Spinal cord (tissue), 10 donors: ENCODE measurements at places on chromosomes 1 and 21. TPM values are rescaled to one million over a fixed set of nuclear protein-coding genes. Genes with fewer than 3 reads are reported as not detected.

DNA sequence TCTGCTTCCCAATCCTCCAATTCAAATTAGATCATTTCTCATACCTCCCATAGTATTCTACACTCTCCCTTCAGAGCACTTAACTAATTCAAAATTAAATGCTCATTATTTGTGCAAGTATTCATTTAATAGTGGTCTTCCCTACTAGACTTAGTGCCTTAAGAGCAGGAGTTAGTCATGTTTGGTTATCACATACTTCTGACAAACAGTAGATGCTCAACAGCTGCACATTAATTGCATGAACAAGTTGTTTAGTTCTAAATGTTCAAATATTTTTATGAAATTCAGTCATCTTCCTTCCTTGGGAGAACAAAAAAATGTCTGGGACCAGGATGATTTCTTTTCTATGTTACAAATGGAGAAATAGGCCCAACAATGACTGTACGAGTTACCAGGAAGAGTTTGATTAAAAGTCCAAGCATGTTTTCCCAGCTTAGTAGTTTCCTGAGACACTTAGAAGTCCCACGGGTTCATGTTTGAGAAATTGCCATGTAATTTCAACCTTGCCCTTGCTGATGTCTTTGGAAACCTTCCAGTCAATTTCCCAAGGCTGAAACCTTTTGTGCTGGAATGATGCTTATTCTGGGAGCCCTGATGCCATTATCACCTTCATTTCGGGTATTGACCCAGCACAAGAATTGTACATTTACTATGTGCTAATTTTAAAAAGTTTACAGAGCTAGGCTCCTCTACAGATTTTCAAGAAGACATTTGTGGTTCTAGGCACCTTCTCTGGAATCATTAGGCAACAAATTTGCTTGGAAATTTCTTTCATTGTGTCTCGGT is 437.9 kb upstream of the PLXNA2 start:
- peak; percentile 46 for DNase-seq

DNA sequence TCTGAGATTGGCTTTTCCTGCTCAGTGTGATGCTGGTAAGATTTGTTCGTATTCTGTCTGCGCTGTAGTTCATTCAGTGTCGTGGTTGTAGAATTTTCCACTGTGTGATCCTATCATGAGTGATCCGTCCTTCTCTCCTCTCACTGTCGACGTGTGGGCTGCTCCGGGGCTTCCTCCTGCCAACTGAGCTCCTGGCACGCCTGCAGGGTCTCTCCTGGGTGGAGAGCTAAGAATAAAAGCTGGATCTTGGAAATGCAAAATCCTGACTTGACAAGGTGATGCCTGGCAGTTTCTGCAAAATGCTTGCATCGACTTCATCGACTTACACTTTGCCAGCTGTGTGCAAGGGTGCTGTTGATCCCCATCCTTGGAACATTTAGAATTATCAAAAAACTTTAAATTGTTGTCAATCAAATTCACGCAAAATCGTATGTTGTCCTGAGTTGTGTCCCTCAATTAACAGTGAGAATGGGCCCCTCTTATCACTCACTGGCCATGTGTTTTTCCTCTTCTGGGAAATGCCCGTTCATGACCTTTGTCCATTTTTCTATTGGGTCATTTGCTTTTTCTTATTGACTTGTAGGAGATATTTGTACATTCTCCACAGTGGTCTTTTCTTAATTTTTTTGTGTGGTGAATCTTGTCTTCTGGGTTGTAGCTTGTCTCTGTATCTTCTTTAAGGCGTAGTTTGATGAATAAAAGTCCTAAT is 125.5 kb downstream of the CRYAA start:
- DNase-seq = no peak

GRCh38 chr1:2053217-2053616 is 3.0 kb downstream of the PRKCZ start:
- no peak for DNase-seq

DNA sequence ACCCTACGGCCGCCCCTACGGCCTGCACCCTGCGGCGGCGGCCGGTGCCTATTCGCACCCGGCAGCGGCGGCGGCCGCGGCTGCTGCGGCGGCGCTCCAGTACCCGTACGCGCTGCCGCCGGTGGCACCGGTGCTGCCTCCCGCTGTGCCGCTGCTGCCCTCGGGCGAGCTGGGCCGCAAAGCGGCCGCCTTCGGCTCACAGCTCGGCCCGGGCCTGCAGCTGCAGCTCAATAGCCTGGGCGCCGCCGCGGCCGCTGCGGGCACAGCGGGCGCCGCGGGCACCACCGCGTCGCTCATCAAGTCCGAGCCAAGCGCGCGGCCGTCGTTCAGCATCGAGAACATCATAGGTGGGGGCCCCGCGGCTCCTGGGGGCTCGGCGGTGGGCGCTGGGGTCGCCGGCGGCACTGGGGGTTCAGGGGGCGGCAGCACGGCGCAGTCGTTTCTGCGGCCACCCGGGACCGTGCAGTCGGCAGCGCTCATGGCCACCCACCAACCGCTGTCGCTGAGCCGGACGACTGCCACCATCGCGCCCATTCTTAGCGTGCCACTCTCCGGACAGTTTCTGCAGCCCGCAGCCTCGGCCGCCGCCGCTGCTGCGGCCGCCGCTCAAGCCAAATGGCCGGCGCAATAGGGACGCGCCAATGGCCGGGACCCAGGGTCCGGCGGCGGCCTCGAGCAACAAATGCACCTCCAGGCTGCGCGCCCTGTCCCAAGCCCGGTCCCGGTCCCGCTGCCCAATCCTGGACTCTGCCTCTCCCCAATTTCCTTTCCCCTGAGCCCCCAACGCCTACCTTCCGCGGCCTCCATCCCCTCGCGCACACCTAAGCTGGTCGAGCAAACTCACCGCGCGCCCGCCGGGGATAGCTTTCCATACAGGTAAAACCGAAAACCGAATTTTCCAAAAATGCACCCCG is 1.8 kb downstream of the FOXD3 start:
- no peak for DNase-seq

GRCh38 chr1:51306950-51307349 is 23.4 kb downstream of the TTC39A start:
- no peak for DNase-seq

- DNase-seq = no peak
These were observed 72.9 kb downstream of the UBE2T start for GRCh38 chr1:202268817-202269216.

DNA sequence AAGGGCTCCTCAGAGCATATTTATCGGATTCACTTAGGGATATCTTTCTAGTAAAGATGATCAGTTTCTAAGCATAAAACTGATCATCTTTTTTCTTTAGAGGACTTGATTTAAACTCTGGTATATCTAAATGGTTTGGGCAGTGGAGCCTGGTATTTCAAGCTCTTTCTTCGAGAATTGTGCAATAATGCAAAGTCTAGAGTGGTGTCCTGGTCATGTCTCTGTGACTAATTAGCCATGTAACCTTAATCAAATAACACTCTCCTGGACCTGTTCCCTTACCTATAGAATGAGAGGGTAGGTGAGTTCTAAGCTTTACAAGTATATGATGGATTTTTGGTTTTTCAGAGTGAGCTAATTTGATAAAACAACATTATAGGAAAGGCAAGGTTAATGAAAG is 225.2 kb downstream of the RPS6KC1 start:
- no peak for DNase-seq

- no peak for DNase-seq
These were observed 3.6 kb downstream of the ERG start for GRCh38 chr21:38494703-38495102.

- no peak for DNase-seq
These were observed 110.1 kb downstream of the OLFML2B start for GRCh38 chr1:161913482-161914140.

DNA sequence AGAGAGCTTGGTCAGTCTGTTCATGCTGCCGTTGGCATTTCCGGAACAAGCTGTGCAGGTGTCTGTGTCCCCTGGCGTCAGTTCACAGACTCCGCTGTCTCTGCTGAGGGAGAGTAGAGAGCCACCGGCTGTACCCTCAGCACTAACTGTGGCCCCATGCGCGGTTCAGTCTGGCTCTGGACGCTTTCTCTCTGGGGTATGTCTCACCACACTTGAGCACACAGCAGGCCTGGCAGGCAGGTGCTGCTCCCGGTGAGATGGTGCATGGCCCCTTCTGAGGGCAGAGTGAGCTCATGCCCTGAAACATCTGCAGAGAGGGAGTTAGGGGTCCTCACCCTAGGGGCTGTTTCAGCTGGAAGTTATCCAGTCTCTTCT is 60.0 kb upstream of the TLR5 start:
- no peak for DNase-seq

GRCh38 chr1:208565756-208566440 is 321.7 kb upstream of the PLXNA2 start:
- no peak for DNase-seq

- no peak for DNase-seq
These were observed 142.0 kb upstream of the ZNHIT6 start for GRCh38 chr1:85850238-85850637.

DNA sequence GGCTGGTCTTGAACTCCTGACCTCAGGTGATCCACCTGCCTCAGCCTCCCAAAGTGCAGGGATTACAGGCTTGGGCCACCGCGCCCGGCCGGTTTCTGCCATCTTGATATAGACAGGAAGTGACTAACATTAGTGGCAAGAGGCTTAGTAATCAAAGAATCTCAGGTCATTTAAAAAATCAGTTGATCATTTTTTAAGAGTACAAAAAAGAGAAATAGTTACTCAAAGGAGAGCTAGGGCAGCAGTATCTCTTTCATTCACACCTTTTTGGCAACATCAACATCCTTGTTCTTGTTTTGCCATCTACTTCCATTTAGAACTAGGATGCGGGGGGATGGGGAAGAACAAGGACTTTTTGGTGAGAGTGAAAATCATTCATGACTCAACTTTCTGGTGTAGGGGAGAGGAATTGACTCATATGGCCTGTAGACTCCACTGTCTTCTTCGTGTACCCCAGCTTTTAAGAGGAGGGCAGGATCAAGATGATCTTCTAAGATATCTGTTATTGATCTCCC is 8.8 kb downstream of the FCRLB start:
- no peak for DNase-seq

GRCh38 chr1:70247768-70248167 is 26.6 kb downstream of the SRSF11 start:
- DNase-seq = no peak

- no peak for DNase-seq
These were observed 239.6 kb upstream of the DUSP10 start for GRCh38 chr1:221981461-221981860.

DNA sequence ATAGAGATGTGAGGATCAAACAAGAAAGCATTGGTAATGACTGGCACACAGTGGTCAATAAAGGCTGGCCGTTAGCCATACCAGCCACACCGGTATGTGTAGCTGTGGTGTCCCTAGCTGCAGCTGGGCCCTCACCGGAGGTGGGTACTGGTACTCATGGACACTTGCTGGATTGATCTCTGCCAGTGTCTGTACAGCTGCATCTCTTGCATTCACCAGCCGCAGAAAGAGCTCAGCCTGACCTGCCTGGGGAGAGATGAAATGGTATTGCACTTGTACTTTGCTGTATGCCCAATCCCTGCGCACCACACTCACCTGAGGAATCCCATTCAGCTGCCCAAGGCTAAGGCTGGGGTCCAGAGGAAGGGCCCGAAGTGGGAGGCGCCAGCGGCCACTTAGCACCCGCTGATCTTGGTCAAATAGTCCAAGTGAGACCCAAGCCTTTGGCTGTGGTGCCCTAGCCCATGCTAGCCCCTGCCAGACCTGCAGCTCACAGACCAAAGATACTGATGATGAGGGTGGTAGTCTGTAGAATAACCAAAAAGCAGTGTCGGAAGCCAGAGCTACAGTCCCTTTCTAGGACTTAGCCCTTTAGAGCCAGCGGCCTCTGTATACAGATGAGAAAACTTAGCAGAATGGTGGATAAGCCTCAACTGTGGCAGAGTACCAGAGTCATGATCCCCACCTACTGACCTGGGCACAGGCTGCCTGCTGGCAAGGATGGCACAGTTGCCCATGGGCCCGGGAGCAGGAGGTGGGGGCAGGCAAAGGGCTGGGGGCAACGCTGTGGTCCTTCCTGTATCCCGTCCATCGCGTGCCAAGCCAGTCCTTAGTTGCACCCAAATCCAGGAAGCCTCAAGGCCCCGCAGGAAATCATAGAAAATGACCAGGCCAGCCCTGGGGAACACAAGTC is 3.0 kb downstream of the CCDC17 start:
- DNase-seq = no peak

DNA sequence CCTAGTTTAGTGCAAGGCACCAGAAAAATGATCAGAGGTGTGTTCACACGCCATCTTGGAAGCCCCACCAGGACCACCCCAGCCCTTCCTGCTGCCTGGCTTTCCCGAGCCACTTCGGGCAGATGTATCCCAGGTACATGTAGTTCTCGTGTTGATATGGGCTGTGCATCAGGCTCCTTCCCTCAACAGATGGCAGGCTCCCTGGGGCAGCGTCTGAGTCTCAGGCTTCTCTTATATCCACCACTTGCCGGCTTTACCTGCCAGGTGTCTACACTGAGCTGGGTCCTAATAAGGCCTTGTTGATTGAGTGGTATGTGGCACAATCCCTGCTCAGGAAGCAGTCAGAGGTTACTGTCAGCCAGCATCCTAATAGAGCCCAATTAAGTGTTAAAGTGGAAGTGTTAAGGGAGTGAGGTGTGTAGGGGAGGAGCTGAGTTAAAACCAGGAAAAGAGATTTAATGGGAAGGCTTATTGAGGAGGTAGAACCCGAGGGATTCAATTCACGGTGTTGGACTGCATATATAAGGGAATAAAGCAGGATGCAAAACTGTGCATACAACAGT is 8.5 kb downstream of the GPA33 start:
- no peak for DNase-seq

DNA sequence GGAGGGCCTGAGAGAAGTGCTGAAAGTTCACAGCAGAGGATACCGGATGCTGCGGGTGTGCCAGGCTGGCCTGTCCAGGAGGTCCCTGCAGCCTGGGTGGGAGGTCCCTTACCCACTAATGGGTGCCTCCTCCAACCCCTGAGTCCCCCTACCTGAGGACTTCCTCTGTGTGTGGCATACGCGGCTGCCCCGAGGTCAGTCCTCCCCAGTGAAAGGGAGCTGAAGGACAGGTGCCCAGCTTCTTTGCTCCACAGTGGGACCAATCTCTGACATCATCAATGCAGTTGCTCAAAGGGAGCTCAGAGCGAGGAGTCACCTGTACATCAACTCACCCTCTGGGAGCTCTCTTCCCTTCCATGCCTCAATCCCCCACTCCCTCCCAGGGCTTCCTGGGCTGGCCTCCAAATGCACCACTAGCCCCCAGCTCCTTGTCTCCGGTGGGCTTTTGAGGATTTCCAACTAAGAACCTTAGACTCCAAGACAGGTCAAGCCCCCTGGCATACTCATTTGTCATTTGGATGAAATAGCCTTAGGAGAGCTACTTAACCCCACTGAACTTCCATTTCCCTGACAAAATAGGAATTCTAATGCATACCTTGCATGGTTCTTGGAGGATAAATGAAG is 53.9 kb downstream of the PDE9A start:
- no peak for DNase-seq

- DNase-seq = no peak
These were observed 1.6 kb upstream of the LEFTY2 start for GRCh38 chr1:225942574-225942973.

Gene KRTAP11-1
- not detected for total RNA-seq

Gene SERTAD4
- total RNA-seq = 7.6 TPM

Gene TDRD5
- total RNA-seq = 3.9 TPM

Gene MECR
- total RNA-seq = 22.5 TPM

Gene MTARC1
- 19.4 TPM for total RNA-seq

Gene HLX
- total RNA-seq = 6.1 TPM

Gene FMO4
- 5.8 TPM for total RNA-seq

Gene EFNA4
- total RNA-seq = 13.9 TPM

Gene B3GALT2
- total RNA-seq = 11.6 TPM

Gene CR1
- 4.0 TPM for total RNA-seq

Gene PAQR7
- total RNA-seq = 7.6 TPM
